ENCODE measurements at places on chromosomes 11 and 22.

- DNase-seq, result no peak
Measured at GRCh38 chr11:71339396-71339881, 87.1 kb upstream of the SHANK2 start.

DNA sequence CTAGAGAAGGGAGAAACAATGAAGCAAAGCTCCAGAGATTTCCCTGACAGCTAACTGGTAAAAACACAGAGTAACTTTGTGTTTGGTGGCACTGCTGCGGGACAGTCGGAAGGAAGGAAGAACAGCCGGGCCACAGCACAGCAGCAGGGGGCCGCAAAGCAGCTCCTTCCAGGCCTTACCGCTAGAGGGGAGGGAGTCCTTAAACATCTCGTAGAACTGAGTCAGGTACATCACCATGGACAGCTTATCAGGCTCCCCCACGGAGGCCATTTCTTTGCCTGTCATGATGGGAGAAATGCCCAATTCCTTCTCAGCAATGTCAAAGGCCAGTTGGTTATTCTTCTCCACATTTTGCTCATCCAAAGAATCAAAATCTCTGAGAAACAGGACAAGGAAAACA lies 114.6 kb upstream of the BID start:
- no peak for DNase-seq

- DNase-seq, result peak; percentile 73
Measured at GRCh38 chr11:62881579-62882430, 1.1 kb downstream of the SLC3A2 start.

DNA sequence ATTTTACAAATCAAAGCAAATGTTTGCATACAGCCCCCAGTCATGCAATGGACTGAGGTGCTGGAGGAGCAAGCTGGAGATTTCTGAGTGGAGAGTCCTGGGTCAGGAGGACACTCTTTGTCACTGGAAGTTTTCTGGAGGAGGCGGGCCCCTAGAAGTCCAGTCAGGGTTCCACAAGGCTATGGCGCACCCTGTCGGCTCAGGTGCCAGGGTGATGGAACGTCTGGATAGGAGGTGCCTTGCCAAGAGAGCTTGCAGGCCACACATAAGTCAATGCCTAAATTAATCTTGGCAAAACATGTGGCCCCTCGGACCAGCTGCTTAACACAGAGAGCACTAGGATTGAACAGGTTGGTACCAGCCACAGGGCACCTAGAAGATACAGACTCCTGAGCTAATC lies 174.7 kb upstream of the CADM1 start:
- no peak for DNase-seq

DNA sequence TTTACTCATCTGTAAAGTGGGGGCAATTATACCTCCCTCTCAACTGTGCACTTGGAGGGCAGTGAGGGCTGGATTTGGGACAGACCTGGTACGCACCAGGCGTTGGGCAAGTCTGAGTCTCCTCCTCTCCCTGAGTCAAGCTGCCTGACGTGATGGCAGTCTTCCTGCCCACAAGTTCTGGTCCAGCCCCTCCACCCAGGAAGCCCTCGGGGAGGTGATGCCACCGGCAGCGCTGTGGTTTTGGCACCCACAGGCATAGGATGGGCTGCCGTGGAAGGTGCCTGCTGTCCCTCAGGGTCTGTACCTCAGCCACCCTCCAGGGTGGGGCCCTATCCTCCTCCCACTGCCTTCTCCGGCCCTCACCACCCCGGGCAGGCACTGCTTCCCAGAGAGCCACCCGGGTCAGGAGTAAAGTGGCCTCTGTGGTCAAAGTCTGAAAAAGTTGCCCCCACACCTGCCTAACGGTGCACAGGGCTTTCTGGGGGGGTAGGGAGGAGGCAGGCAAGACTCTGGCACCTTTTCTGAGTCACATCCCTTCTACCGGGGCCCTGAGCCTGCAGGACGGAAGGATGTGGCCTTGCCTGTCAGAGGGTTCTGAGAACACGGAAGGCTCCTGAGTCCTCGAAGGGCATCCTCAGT lies 6.5 kb upstream of the APOBEC3H start:
- DNase-seq, result no peak

DNA sequence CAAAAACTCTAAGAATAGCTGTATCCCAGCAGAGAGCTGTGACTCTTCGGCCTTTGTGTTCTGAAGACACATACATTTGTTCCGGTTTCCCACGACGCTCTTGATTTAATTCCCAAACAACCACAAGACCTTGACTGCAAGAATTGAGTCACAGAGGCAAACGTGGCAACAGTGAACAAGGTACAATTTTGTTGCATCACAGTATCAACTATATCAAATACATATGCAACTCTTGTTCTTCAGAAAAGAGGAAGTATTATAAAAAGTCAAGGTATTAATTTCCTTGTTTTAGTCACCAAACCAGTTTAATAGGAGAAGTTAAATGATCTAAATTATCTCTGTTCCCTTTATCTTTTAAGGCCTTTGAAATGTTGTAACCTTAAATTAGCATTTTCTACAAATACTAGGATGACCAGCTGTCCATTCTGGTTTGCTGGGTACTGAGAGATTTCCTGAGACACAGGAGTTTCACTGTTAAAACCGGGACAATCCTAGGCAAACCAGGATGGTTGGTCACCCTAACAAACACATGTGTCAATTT lies 11.1 kb downstream of the HPS5 start:
- DNase-seq, result no peak

GRCh38 chr22:26846076-26846475 lies 188.7 kb downstream of the MIAT start:
- no peak for DNase-seq

GRCh38 chr22:37337204-37337943 lies 55.1 kb downstream of the CYTH4 start:
- DNase-seq, result no peak

- DNase-seq, result no peak
Measured at GRCh38 chr11:125667151-125667550, 13.5 kb downstream of the ACRV1 start.

DNA sequence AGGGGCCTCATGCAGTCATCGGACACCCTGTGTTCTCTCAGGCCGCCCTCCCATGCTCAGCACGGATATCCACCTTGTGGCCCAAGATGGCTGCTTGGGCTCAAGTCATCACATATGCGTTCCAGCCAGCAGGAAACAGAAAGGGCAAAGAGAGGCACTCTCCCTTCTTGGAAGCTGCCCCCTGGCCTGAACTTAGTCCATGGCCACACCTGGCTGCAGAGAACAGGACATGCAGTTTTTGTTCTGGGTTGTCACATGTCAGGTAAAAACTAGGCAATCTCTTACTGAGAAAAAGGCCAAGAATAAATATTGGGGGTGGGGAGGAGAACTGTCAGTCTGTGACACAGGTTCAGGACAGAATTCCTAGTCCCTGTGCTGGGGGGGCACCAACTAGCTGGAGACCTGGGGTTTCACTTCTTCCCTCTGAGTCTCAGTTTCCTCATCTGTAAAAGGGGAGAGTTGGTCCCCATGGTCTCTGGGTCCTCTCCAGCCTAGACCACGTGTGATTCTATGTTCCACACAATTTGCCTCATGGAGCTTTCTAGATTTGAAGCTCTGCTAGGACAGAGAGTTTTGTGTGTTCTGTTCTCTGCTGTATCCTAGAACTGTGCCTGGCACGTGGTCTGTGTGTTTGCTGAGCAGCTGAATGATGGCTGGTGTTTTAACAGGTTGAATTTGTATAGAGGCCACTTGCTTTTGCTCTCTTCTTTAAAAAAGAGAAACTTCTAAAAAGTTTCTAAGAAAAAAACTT lies 107.2 kb upstream of the ANO1 start:
- DNase-seq, result no peak

- no peak for DNase-seq
Measured at GRCh38 chr11:8093931-8094575, 13.0 kb downstream of the TUB start.

GRCh38 chr22:24156913-24157821 lies 24.1 kb upstream of the SUSD2 start:
- DNase-seq, result peak; percentile 53

- DNase-seq, result no peak
Measured at GRCh38 chr11:65243797-65244196, 18.0 kb upstream of the POLA2 start.

DNA sequence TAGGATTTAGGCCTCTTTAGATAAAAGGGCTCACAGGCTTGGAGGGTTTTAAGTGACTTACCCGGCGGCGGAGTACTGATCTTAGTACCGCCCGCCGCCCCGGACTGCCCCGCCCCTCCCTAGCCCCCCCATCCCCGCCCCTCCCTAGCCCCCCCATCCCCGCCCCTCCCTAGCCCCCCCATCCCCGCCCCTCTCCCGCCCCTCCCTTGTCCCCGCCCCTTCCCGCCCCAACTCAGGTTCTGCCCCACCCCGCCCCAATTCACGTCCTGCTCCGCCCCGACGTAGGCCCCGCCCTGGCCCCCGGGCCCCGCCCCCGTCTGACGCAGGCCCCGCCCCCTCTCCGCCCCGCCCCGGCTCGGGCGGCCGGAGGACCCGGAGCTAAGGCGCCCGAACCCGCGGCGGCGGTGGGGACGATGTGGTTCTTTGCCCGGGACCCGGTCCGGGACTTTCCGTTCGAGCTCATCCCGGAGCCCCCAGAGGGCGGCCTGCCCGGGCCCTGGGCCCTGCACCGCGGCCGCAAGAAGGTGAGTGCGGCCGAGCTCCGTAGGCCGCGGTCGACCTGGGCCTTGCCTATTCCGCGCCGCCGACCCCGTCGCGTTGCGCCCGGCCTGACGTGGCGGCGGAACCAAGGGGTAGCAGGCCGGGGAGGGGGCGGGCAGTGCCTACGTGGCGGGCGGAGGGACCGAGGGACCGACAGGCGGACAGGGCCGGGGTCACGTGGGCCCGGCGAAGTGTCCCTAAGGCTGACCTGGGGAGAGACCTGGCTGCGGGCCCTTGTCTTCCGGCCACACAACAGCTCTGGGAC lies at the start of gene SCYL1:
Gene SCYL1, plus strand, starts transcription at position 343 of the 805 bp plus-strand sequence. Its CDS starts 71 bp downstream, at position 414.
- peak; percentile 54 for DNase-seq

DNA sequence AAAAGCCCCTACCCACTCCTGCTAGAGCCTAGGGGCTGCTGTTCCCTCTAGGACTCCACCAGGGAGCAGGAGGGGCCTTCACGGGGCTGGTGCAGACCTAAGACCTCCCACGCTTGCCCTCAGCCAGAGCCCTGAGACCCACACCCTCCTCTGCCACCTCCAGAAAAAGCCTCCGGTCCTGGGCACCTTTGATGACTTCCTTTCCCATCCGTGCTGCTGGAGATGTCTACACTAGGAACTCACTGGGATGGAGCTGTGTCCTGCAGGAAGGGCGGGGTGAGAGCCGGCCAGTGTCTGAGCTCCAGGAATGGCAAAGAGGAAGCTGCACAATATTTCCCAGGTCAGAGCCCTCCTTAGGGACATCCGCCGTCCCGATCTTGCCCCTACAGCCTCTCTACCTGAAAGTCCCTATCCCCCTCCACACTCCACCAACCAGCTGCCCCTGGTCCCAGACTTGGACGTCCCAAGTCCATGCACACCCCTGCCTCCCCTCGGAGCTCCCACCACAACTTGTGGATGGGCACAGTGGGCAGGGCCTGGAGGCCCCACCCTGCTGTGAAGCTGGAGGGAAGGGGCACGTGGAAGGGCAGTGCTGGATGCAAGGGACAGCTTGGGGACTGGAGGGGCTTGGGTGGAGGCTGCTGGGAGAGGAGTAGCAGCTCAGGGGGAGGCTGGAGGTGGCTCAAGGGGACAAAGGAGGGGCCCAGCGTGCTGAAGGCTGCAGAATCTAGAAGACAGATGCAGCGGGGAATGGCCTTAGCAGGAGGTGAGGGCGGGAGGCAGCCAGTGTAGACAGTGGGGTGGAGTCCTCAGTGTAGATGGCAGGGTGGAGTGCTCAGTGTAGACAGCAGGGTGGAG lies 13.5 kb upstream of the LRP5 start:
- no peak for DNase-seq

DNA sequence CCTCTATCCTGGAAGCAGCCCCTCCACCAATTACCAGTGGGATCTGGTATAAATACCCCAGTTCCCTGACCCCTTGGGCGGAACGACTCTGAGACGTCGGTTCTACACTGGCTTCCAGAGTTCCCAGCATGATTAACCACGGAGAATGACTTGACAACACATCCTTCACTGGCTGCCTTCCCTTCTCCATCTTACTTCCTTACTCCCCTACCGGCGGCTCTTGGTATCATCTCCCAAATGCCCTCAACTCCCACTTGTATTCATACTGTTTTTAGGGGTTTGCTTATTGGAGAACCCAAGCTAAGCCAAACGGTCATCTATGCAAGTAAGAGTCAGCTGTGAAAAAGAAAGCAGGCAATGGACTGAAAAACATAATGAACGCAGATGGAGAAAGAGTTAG lies 56.1 kb downstream of the APOL3 start:
- DNase-seq, result no peak

- DNase-seq, result no peak
Measured at GRCh38 chr22:45923212-45923611, 53.8 kb downstream of the WNT7B start.

DNA sequence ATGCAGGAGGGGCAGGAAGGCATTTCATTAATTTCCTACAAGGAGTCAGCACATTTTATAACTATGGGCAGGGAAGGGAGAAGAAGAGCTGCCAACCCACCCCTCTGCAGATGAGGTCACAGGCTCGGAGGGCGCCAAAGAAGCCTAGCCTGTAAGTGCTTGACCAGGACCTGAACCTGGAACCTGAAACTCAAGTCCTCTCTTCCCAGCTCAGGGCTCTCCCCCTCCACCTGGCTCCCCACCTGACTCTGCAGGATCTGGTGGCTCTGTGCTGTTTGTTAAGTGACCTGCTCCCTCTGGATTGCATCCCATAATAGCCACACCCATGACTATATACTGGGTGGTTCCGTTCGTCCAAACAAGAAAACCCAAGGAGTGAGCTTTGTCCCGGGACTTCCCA lies 27.3 kb downstream of the SCGB1A1 start:
- no peak for DNase-seq

- DNase-seq, result peak; percentile 22
Measured at GRCh38 chr11:76788661-76789442, 5.7 kb downstream of the TSKU start.

- DNase-seq, result no peak
Measured at GRCh38 chr22:37741312-37741795, 44.5 kb downstream of the TRIOBP start.

GRCh38 chr11:79807506-79807905 lies 366.7 kb upstream of the TENM4 start:
- no peak for DNase-seq

DNA sequence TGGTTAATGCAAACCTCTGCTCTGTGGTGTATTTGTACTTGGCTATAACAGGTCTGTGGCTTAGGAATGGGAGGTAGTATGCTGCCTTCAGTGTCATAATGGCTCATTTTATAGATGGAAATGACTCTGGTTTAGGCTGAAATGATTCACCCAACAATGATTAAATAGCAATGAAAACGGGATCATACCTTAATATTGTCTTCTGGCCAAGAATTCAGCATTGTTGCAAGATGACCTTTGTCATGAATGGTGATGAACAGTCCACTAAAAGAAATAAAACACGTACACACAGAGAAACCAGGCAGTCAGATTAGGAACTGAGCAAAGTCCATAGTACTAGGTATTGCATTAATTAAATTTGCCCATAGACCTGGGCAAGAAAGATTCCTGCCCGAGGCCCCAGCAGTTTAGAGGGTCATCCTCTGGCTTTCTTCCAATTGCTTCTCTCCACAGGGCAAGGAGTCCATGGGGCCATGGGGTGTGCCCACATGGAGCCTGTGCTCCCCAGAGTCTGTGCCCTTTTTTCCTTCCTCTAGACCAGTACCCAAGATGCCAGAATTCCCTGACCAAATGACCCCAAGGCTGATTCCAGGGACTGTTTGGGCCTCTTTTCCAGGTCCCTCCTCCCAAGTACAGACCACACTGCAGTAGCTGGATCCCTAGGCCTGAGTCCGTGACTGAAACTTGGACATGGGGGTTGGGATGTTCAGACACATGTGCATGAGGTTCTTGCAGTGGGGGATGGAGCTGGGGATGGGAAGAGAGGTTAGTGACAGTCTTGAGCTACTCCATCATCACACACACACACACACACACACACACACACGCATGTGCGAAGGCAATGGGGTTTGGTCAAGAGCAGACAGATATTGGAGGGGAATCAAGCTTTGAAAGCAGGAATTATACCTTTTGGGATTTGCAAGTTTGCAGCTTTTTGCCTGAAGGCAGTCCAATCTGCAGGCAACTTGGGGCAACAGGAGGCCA lies 134.2 kb downstream of the CCDC81 start:
- no peak for DNase-seq

All from hypothalamus (tissue), 51 donors.